GM23248 (cell line): ENCODE measurements at places on chromosomes 5 and 9. TPM values are rescaled to one million over a fixed set of nuclear protein-coding genes. Genes with fewer than 3 reads are reported as not detected.

GRCh38 chr9:97768746-97769145 is 71.6 kb upstream of the XPA start:
- DNase-seq = peak; percentile 91

- DNase-seq = no peak
Observed at GRCh38 chr5:114266374-114266773, 95.5 kb upstream of the KCNN2 start.

Gene CCL27
- not detected in 2 replicates for total RNA-seq

Gene DNM1
- total RNA-seq = 11.3 and 12.1 TPM in 2 replicates

Gene OLFM1
- total RNA-seq = 17.0 and 18.6 TPM in 2 replicates
